ENCODE measurements at places on chromosomes 12 and 14. TPM values are rescaled to one million over a fixed set of nuclear protein-coding genes. Genes with fewer than 3 reads are reported as not detected.

GRCh38 chr14:95191445-95192199, 34.3 kb upstream of the DICER1 start:
- no peak for DNase-seq

GRCh38 chr12:4820971-4821370, 88.7 kb upstream of the KCNA1 start:
- no peak for DNase-seq

DNA sequence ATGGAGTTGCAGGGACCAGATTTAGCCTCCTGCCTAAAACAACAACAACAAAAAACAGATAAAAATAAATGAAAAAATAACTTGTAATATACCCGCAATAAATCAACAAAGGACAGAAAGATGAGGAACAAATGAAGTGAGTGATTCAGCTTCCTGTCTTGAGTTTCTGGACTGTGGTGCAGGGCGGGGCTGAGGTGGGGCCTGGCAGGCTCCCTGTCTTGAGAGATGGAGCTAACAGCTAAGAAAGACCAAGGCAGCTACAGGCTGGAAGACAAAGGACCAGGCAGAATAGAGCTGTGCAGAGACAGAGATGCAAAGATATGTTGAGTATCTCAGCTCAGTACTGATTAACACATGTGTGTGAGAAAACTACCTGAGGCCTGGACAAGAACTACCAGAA, 879.2 kb downstream of the AACS start:
- DNase-seq: no peak

DNA sequence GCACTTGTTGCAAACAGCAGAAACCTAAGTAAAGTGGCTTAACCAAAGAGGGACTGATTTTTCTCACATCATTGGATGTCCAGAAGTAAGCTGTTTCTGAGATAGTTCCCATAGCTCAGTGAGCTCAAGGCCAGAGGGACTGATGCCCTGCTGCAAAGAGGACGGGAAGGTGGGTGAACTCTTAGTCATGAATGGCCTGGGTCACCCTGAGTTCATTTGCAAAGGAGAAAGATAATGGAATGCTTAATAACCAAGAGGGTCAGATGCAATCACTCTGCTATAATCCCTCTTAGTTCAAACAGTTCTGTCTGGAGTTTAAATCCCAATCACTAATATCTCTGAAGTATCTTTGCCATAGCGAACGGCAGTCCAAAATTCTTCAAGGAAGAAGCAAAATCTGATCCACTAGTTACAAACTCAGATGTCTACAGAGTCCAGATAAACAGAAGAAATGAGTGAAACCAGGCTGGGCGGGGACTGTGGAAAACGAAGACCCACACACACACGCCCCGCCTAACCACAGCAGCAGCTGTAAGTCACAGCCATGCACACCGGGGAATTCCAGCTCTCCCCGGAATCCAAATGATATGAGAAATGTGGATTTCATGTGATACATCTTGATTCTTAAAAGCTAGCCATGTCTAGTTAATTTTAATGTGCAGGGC, 289.5 kb downstream of the TMEM132D start:
- DNase-seq: no peak

DNA sequence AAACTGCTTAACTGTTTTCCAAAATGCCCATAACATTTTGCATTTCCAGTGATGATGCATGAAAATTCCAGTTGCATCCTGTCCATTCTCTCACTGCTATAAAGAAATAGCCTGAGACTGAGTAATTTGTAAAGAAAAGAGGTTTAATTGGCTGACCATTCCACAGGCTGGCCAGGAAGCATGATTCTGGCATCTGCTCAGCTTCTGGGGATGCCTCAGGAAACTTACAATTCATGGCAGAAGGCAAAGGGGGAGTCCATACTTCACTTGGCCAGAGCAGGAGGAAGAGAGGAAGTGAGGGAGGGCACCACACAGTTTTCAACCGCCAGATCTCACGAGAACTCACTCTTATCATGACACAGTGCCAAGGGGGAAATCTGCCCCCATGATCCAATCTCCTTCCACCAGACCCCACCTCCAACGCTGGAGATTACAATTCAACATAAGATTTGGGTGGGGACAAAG, 18.2 kb upstream of the CLEC2D start:
- DNase-seq: no peak

DNA sequence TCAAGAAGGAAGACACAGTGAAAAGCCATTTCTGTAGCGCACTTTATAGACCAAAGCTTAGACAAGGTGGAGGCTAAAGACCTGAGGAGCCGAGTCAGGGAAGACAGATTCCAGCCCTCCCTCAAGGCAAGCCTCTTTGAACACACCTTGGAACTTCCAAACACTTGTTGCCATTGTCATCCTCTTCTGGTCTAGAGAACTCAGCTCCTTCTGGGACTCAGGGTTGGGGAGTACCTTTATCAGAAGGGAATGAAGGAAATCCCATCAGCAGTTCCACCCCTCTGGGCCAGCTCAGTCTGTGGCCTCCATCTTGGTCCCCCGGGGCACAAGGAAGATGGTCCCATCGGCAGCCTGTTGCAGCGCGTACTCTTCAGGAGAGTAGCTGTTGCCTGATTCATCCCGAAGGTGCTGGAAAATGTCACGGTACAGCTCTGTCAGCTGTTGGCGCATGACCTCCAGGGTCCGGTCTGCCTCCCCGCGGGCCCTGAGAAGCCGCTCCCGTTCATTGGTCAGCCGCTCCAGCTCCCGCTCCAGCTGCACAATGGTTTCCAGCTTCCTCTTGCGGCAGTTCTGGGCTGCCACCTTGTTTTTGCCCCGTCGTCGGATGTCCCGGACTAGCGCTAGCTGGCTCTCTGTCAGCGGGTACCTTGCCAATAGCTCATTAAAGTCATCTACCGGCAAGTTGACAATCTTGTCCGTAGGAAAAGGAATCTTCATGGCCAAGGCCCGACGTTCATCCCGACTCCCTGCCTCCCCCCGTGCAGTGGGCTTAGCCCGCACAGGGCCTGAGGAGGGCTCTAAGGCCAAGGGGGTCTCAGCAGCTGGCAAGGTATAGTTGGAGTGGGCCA, 8.5 kb downstream of the NFE2 start:
- DNase-seq: no peak

DNA sequence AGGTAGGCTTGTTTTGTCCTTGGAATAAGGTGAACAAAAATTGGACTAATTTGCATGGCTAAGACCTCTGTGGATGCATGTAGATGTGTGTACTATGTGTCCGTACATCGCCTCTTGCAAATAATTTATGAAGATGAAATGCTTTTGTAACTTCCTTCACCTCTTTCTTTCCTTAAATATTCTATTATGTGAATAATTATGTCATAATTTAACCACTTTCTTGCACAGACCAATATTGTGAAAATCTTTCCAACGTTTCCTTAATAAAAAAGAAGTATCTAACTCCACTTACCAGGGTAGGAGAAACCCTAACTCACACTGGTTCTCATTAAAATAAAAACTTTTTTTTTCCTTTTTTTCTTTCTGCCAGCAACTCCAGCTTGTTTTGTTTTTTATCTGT, 4.0 kb downstream of the NANOG start:
- DNase-seq: no peak

The SLIRP gene
- total RNA-seq: 87.4 TPM

DNA sequence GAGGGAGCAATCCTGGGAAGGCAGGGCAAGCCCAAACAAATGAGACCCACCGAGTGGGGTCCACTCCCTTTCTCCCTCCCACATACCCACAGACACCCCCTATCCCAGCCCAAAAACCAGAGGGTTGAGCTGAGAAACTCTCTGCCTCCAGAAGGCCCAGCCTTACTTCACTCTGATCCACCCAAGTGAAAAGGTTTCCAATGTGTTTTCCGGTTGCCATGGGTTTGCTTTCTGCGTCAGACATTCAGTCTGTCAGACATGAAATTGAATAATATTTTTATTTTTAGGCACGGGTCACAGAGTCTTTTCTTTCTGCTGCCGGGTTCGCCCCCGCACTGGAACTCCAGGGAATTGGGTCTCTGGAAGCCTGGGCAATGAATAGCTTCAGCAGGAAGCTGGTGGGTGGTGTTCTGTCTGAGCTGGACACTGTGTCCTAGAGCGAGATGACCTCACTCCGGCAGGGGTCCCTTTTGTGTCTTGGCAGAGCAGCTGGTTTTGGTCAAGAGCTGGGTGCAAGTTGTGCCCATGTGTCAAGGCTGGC, 69.8 kb upstream of the CLMN start:
- DNase-seq: peak; percentile 93

DNA sequence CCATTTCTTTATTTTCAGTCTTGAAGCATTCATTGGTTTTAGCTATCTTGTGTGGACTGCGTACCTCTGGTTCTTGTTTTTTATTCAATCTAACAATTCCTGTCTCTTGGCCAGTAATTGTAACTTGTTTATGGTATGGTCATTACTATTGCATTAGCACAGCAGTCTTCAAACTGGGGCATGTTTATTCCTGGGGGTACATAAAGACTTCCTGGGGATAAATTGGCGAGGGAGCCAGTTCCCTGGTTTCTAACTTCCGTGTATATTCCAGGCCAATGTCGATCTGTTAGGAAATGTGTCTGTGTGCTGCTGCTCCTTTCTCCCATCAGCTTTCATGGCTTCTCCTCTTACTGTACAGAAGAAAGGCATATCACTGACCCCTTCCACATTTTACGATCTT, 13.7 kb upstream of the EVL start:
- no peak for DNase-seq

GRCh38 chr12:53616950-53617349, 9.2 kb downstream of the ATF7 start:
- DNase-seq: no peak

The COQ6 gene
- 13.8 TPM for total RNA-seq

- no peak for DNase-seq
Observed at GRCh38 chr14:99050309-99050708, 221.7 kb downstream of the BCL11B start.

DNA sequence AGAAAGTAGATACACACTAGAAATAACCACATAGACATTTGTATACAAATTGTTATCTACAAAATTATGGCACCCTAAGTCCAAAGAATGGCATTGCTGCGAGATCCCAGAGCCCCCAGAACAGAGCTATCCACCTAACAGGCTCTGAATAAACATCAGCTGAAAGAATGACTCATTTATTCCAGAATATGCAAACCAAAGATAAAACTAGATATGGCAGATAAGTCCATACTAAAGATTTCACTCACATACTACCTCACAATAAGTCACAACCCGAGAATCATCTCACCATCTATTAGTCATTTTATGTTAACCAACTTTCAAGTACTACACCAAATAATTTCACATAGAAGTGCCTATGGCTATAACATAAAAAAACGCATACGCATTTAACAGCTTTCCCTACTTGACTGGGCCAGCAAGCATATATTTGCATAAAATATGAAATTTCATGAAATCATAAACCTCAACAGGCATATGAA, 5.6 kb downstream of the CNIH1 start:
- DNase-seq: no peak

GRCh38 chr14:31261859-31262731, 54.5 kb upstream of the HECTD1 start:
- peak; percentile 78 for DNase-seq

DNA sequence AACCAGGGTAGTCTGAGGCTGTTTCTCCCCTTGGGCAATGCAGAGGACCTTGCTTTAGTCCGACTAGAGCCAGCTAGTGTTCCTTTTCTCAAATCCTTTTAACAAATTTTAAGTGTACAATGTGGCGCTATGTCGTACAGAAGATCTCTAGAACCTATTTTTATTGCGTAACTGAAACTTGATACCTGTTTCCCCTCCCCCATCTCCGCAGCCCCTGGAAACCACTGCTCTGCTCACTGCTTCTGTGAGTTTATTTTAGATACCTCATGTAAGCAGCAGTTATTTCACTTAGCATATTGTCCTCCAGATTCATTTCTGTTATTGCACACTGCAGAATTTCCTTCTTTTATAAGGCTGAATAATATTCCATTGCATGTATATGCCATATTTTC, 1092.3 kb downstream of the AACS start:
- no peak for DNase-seq

DNA sequence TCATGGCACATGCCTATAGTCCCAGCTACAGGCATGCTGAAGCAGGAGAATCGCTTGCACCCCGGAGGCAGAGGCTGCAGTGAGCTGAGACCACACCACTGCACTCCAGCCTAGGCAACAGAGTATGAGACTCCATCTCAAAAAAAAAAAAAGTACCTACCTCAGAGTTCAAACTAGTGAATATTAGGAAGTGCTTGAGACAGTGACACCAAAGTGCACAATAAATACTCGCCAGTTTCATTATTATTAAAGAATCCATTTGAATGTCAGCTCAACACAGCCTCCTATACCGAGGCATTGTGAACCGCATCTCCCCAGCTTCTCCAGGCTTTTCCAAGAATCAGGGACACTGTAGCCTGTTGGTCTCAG, 5.0 kb downstream of the GAPDH start:
- DNase-seq: no peak
